ENCODE measurements at places on chromosomes 11 and 22.

DNA sequence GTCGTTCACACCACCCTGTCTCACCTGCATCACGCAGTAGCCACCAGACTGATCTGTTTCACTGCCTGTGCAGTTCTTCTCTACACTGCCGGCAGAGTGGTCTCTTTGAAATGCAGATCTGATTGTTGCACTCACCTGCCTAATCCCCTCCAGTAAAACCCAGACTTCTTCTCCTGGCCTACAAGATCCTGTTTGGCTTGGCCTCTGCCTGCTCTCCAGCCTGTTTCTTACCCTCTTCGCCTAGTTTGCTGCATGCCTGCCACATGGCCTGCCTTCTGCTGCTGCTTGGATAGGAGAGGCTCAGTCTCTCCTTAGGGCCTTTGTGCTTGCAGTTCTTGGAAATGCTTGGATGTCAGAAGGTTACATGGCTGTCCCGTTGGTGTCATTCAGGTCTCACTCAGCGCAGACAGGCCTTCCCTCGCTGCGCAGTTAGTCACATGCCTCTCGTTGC lies 42.0 kb downstream of the PACS1 start:
- no peaks in the 10 kb centered on the region for H3K27me3 ChIP-seq
- no peak for DNase-seq
- H3K36me3 ChIP-seq = peaks cover 12% of the 10 kb centered on the region
- H3K4me3 ChIP-seq = no peak overlapping the region

DNA sequence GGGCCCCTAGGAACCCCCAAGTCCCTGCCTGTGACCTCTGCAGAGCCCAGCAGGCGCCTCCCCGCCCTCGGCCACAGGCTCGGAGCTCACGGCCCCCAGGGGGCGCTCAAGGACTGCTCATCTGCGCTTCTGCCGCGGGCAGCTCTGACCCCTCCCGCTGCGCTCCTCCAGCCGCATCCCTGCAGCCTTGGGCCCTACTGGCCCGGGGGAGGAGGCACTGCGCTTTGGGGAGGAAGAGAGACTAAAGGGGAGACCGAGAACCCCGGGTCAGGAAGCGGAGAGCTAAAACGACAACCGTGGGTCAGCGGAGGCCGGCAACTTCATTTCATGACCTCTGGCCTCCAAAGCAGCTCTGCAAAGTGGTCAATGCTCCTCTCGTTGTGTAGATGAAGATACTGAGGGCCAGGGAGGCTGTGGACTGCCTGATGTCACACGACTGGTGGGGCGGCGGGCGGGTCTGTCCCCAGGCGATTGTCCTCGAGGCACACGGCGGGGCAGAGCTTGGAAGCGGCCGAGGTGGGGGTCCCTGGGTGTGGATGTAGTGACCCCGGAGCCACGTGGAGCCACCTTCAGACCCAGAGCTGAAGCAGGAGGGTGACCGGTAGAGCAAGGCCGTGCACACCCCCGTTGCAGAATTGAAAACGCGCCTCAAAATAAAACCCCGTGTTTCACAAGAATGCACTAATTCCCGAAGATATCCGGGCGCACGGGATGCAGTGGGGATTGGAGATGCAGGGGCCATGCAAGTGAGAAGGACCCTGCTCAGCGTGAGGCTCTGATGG lies 2.7 kb upstream of the KRTAP5-6 start:
- H3K27me3 ChIP-seq = peaks cover 17% of the 10 kb centered on the region
- H3K27ac ChIP-seq = no peak overlapping the region
- no peak overlapping the region for H3K4me3 ChIP-seq

DNA sequence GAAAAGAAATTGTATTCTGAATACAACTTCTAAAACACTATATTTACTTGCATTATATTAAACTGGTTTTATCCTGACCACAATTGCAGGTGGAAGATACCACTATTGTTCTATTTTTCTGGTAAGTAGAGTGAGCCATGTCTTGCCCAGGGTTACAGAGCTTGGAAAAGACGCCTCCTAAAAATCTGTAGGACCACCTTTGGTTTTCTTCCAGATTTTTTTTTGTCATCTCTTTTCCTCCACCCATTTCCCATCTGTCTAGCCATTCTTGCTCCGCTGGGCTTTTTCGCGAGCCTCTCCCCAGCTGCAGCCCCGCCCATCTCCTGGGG lies 294 bp upstream of the MTMR3 start:
- peaks cover 9% of the 10 kb centered on the region for H3K4me1 ChIP-seq
- peaks cover 3% of the 10 kb centered on the region for H3K36me3 ChIP-seq
- no peak for DNase-seq
- peak overlapping the region; percentile 89 for H3K4me3 ChIP-seq

- no peak for DNase-seq
- peaks cover 12% of the 10 kb centered on the region for H3K27me3 ChIP-seq
Measured at GRCh38 chr11:64519541-64519940, 71.5 kb upstream of the SLC22A12 start.

- peaks cover 22% of the 10 kb centered on the region for H3K4me1 ChIP-seq
- H3K27ac ChIP-seq = no peak overlapping the region
- H3K36me3 ChIP-seq = no peaks in the 10 kb centered on the region
- no peak for DNase-seq
Measured at GRCh38 chr11:134361661-134362060, 29.9 kb downstream of the GLB1L2 start.

All from activated CD4-positive, alpha-beta T cell treated with anti-CD3 and anti-CD28 coated beads, Interleukin-2, amount 10 ng/mL, durations not matched to agents 7 days and 5 days (primary cell).